ENCODE measurements at places on chromosomes 1 and 21.

DNA sequence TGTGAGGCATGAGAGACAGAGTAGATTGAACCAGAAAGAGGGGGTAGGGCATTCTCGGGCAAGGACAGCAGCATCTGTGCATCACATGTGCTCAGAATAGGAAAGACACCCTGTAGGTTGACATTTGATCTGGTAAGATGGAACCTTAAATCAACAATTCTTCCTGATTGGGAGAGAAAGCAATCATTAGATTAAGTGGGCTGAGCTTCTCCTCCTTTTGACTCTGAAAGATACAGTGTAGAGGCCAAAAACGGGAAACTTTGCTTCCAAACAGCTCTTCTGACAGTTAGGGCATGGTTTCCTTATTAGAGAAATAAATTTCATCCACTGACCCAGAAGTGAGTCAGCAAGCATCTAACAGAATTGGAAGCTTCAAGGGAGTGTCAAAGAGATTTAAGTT, 9.7 kb downstream of the KIF14 start:
- DNase-seq = no peak

DNA sequence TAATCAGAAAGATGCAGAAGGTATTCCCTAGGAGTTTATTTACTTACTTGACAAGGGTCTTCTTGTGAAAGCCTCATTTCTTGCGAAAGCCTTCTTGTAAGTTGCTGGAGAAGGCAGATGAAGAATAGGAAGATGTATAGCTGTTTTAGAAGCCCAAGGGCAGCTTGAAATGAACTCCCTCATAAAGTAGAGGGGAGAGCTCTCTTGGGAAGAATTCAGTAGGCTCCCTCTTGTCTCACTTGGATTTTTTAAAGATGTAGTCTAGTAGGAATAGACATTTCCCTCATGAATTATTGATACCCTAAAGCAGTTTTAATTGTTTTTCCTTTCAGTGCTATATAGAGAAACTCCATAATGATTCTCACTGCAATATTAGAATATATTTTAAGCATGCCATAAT, 639.2 kb upstream of the CXADR start:
- DNase-seq = no peak

- DNase-seq = no peak
These were observed 100.2 kb upstream of the IPO9 start for GRCh38 chr1:201728731-201729130.

DNA sequence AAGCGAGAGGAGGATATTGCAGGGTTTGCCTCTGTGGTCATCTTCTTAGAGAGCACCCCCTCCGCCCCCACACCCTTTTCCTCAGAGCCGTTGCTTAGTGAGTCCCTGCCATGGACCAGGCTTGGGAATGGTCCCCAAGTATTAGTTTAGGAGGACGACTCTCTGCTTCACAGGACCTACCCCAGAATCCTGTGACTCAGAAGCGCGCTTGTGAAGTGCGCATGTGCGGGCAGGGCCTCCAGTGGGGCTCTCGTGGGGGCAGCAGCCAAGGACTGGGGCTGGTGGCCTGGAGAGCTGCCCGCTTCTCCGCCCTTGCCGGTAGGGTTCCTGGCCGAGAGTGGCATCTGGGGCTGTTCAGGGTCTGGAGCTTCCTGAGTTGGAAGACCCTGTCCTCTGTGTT, 37.3 kb upstream of the HMGN1 start:
- DNase-seq = no peak

- no peak for DNase-seq
These were observed 64.9 kb upstream of the PTGFRN start for GRCh38 chr1:116844775-116845174.

- no peak for DNase-seq
These were observed 92.8 kb downstream of the PDE9A start for GRCh38 chr21:42746240-42746592.

DNA sequence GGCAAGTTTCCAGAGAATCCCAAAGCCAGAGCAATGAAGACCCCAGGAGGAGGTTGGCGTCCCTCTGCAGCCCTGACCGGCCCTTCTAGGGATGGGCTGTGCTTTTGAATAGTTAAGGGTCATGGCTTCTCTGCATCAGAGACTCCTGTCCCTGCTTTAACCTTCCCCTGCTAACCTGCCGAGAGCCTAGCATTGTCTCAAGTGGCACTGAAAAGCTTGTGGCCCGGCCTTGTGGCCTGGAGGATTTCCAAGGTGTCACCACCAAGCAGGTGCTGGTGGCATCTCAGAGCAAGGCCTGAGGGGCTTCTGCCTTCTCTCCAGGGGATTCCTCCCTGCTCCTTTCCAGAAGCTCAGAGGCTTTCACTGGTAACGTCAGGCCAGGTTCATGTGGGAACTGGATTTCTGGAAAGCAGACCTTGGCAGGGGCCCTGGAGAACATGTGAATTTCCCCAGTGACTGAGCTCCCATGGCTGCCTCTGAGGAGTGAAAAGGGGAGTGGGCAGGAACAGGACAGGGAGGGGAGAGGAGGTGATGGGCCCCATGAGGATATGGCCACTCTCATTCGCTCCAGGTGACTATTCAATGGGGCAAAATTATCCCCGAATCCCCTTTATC, 409.9 kb downstream of the PTPRU start:
- DNase-seq = no peak

GRCh38 chr1:202599669-202600431, 110.4 kb downstream of the SYT2 start:
- no peak for DNase-seq

DNA sequence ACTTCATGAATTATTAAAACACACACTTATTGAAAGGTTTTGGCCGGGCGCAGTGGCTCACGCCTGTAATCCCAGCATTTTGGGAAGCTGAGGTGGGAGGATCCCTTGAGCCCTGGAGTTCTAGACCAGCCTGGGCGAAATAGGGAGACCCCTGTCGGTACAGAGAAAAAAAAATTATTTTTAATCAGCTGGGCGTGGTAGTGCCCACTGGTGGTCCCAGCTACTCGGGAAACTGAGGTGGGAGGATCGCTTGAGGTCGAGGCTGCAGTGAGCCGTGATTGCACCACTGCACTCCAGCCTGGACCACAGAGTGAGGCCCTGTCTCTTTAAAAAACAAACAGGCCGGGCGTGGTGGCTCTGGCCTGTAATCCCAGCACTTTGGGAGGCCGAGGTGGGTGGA, 1.7 kb downstream of the GABPB2 start:
- no peak for DNase-seq

DNA sequence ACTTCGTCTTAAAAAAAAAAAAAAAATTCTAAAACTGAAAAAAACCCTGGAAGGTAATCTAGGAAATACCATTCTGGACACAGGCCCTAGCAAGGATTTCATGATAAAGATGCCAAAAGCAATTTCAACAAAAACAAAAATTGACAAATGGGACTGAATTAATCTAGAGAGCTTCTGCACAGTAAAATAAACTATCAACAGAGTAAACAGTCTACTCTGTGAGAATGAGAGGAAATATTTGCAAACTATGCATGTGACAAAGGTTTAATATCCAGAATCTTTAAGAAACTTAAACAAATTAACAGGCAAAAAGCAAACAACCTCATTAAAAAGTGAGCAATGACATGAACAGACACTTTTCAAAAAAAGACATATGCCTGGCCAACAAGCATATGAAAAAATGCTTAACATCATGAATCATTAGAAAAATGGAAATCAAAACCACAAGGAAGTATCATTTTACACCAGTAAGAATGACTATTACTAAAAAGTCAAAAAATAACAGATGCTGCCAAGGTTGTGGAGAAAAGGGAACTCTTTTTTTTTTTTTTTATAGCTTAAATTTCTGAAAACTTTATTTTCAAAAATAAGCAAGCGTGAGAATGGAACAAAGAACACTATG, 29.4 kb upstream of the RNPC3 start:
- DNase-seq = no peak
